PC-9 (cell line): ENCODE measurements at places on chromosomes 16 and 17.
A peak's percentile ranks its signal among the peaks of the same experiment; 100 is the strongest.

GRCh38 chr17:63949576-63950250 lies 17.6 kb upstream of the CD79B start:
- H3K27me3 ChIP-seq = peaks cover 3% of the 10 kb centered on the region
- H3K4me1 ChIP-seq = no peaks in the 10 kb centered on the region
- DNase-seq = no peak

- H3K4me3 ChIP-seq = no peak overlapping the region
- no peak for DNase-seq
- peaks cover 9% of the 10 kb centered on the region; the same call in 1 of the 2 replicates for H3K27me3 ChIP-seq
- H3K27ac ChIP-seq = no peak overlapping the region
- no peaks in the 10 kb centered on the region for H3K36me3 ChIP-seq
Measured at GRCh38 chr16:76946879-76947278, 244.1 kb upstream of the MON1B start.

- DNase-seq = no peak
- no peaks in the 10 kb centered on the region for H3K27me3 ChIP-seq
- H3K4me1 ChIP-seq = no peaks in the 10 kb centered on the region
- no peak overlapping the region for H3K27ac ChIP-seq
- H3K36me3 ChIP-seq = no peaks in the 10 kb centered on the region
Measured at GRCh38 chr16:72501739-72502593, 330.0 kb upstream of the PMFBP1 start.

DNA sequence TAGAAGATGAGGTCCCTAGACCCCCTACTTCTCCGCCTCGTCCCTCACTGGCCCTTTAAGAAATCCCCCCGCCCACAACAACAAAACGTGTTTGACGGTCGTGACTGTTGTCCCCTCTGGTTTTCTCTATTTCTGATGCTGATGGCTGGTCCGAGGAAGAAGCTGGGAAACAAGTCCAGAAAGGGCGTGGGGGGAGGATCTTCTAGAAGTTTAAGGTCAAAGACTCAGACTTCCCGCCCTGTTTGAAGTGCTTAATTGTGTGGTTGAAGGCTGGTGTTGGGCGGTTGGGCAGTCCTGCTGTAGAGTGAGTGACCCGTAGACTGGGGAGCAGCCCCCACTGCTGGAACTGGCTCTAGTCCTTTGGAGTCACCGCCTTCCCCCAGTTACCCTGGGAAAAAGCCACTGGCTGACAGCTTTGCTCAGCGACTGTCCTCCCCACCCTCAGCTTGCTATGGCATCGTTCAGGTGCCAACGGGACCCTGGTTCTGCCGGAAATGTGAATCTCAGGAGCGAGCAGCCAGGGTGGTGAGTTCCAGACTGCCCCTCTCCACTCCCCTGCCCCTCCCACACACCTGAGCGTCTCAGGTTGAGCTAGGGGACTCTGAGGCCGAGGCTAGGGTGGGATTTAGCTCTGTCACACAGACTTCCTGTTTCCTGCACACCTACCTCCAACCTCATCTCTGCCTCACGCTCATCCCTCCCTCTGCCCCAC lies 1.6 kb downstream of the MLLT6 start:
- no peak overlapping the region for H3K27ac ChIP-seq
- no peaks in the 10 kb centered on the region for H3K27me3 ChIP-seq
- peaks cover 7% of the 10 kb centered on the region; the same call in 1 of the 2 replicates for H3K4me1 ChIP-seq
- DNase-seq = no peak
- peak overlapping the region; percentile 97 for H3K4me3 ChIP-seq

GRCh38 chr16:69424935-69425784 lies 741 bp downstream of the CYB5B start:
- peaks cover 34% of the 10 kb centered on the region for H3K36me3 ChIP-seq
- peak overlapping the region; percentile 63 for H3K27ac ChIP-seq
- no peaks in the 10 kb centered on the region for H3K27me3 ChIP-seq
- DNase-seq = no peak
- peaks cover 8% of the 10 kb centered on the region; the same call in 1 of the 2 replicates for H3K4me1 ChIP-seq
